NT2/D1 (cell line): ENCODE measurements at places on chromosomes 4 and X.

GRCh38 chr4:76420762-76421581 is at the start of gene CCDC158:
CCDC158 (minus strand) TSS chr4:76421141; CDS start chr4:76403207, 17,934 bp downstream.
- DNase-seq: no peak

- DNase-seq: no peak
Observed at GRCh38 chr4:99043346-99043745, 45.2 kb downstream of the ADH5 start.

- no peak for DNase-seq
Observed at GRCh38 chrX:153861151-153861550, 24.8 kb downstream of the L1CAM start.

DNA sequence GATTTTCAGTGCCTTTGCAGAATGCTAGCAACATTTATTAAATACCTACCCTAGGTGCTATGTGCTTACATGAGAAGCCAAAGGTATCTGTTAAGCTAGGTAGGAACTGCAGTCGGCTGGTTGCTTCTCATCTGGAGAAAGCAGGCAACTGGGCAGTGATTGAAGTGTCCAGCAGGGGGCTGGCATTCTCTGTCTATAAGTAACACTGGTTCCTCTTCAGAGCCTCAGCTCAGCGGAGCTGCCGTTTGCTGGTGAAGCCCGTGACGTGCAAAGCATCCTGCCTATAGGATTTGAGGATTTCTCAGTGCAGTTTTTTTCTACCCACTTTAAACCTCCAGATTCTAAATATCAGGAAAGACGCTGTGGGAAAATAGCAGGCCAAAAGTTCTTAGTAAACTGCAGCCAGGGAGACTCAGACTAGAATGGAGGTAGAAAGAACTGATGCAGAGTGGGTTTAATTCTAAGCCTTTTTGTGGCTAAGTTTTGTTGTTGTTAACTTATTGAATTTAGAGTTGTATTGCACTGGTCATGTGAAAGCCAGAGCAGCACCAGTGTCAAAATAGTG is at the start of gene GRPR:
TSS of gene GRPR (plus strand) at position 344 of the 565 bp plus-strand sequence. CDS start 389 bp downstream, outside the sequence.
- DNase-seq: peak; percentile 85

- no peak for DNase-seq
Observed at GRCh38 chrX:793216-793770, 162.7 kb downstream of the SHOX start.

GRCh38 chrX:46922611-46923010 is 10.4 kb downstream of the JADE3 start:
- DNase-seq: no peak

- DNase-seq: no peak
Observed at GRCh38 chr4:22850055-22850454, 157.3 kb downstream of the GBA3 start.

- no peak for DNase-seq
Observed at GRCh38 chr4:173807347-173807746, 277.3 kb upstream of the HAND2 start.

- DNase-seq: no peak
Observed at GRCh38 chr4:2733001-2733843, 22.9 kb downstream of the TNIP2 start.

DNA sequence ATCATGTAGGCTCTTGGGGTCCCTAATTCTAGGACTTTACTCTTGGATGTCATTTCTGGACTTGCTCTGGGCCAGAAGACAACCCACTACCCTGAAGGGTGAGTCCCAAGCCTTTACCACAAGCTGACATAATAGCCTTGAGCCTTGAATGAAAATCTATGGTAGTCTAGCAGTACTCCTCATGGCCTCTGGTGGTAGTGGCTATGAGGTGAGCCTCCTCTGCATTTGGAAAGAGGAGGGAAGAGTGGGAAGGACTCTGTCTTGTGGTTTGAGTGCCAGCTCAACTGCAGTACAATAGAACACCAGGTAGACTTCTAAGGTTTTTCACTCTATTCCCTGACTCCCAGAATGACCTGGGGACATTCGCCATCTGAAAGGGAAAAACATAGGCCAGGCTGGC is 96.5 kb downstream of the DCAF12L1 start:
- no peak for DNase-seq

DNA sequence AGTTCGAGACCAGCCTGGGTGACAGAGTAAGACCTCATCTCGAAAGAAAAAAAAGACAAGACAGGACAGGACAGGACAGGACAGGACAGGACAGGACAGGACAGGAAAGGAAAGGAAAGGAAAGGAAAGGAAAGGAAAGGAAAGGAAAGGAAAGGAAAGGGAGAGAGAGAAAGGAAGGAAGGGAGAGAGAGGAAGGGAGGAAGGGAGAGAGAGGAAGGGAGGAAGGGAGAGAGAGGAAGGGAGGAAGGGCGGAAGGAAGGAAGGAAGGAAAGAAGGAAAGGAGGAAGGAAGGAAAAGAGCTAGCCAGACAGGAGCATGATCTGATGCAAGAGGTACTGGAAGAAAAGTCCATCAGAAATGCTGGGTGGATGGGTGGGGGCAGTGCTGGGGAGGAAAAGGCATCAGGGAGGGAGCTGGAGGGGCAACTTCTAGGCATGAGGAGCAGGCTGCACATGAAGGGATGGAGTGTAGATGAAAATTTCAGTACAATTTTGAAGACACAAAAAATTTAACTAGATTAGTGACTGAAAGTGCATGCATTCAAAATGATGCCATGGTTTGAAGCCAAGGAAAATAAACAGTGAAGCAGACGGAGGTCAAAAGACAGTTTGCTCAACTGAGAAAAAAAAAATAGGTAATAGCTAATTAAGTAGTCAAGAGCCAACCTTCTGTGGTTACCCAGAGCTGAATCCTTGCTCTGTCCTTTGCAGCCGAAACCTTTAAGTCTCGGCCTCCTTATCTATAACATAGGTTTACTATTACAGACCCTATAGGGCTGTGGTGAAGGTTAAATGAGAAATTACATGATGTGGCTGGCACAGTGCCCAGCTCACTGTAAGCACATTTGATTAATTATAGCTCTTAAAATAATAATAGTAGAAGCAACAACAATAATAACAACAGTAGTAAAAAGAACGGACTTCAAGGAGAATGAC is 59.9 kb downstream of the ZNF827 start:
- DNase-seq: no peak

DNA sequence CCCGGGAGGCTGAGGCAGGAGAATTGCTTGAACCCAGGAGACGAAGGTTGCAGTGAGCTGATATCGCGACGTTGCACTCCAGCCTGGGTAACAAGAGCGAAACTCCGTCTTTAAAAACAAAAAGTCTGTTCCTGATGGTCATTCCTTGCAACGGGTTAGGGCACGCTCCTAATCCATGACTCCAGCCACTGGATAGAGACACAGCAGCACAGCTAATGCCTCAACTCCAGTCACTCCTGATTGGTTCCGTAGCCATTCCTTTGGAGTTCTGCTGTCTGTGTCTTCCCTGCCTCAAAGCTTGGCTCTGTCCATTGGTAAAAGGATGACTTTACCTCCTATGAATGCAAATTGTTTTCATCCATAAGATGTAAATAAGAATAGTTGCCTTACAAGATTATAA is 44.3 kb upstream of the FAM9A start:
- no peak for DNase-seq

- peak; percentile 49 for DNase-seq
Observed at GRCh38 chrX:141176586-141177451, at the start of gene LDOC1. LDOC1 (minus strand) TSS chrX:141177129; CDS start chrX:141177021, 108 bp downstream.

GRCh38 chr4:156321203-156321602 is 367.5 kb upstream of the CTSO start:
- no peak for DNase-seq

DNA sequence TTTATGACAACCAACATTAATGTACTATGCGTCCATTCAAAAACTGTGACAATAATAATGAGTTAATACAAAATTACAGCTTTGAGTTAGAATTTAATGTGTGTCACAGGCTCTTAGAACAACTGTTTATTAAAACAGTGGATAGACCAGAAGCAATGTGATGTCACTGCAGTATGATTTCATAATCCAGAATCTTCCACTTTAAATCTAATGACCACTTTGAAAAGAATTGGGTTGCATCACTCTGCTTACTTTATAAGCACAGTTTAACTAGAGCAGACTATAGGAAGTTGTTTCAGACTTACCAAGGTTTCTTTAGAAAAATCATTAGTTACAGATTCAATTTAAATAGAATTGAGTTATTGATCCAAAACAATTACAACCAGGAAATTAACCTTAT is 758.5 kb downstream of the KCTD8 start:
- DNase-seq: no peak

DNA sequence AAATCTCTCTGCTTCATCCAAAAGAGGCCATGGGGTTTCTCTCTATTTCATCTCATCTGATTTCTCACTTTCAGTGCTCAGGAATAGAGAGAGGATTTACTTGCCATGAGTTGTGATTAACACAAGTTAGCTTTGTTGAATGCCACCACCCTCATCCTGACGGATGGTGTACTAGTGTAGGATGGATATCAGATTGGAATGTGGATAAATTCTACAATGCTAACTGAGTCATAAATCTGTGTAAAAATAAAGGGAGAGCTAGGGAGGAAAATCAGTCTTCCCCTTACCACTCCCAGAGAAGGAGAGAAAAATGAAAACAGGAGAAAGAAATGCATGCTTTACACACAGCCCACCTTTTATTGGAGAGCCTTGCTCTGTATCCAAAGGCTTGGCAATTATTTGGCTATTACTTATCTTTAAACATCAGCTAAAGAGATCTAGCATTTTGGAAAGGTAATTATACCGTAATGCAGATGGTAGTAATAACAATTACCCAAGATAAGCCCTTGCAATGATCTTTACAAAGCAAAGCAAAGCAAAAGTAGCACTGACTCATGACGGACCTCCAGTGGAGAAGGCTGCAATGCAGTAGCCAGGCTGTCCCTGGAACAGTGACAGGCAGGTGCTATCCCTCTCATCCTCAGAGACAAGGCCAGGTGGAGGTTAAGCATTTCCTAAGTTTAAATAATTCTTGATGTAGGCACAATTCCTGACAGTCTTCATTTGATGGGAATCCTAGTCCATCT is 306.3 kb upstream of the PPARGC1A start:
- no peak for DNase-seq

GRCh38 chrX:123450222-123450621 is 266.1 kb downstream of the GRIA3 start:
- DNase-seq: no peak

DNA sequence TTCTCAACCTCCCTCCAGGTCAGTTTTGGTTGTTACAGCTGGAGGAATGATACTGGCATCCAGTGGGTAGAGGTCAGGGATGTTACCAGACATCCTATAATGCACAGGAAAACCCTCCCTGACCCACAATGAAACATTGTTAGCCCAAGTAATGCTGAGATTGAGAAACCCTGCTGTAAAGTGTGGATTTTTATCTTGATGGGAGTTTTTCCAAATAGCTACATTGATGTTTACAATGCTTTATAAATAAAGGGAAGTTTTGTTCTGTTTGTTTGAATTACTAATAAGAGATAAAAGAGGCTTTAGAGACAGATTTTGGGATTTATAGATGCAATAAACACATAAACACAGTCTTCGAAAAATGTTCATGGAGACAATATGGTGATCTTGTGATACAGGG is 194.0 kb upstream of the NUDT6 start:
- no peak for DNase-seq

- DNase-seq: no peak
Observed at GRCh38 chr4:83269256-83269655, 15.3 kb downstream of the COQ2 start.

- DNase-seq: no peak
Observed at GRCh38 chrX:155968791-155969190, 28.7 kb upstream of the IL9R start.

DNA sequence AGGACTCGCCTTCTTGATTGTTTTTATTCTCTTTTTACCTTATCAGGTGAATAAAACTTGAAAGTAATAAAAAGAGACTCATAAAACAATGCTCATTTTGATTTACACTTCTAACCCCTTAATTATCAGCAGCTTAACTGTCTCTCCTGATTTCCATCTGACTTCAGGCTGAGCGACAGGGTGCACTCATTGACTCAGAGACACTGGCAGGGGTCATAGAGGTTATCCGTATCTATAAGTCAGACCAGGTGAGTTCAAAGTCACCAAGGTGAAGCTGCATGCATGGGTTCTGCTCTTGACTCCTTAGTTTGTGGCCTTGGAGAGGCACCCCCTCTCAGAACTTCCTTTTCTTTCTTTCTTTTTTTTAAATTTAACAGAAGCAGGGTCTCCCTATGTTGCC is 116.4 kb upstream of the SLC34A2 start:
- DNase-seq: no peak

DNA sequence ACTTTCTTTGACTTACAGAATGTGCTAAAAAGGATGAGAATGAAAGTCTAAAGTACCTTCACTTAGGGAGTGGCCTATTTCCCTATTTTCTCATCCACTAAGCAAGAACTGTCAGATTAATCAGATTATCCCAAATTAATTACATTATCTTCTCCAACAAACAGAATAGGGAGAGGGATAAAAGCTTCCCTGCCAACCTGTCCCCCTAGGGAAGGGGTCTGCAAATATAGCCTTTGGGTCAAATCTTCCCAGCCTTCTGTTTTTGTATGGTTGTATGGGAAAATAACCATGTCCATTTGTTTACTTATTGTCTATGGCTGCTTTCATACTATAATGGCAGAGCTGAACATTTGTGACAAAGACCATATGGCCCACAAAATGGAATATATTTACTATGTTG is 57.1 kb upstream of the USP38 start:
- DNase-seq: no peak

DNA sequence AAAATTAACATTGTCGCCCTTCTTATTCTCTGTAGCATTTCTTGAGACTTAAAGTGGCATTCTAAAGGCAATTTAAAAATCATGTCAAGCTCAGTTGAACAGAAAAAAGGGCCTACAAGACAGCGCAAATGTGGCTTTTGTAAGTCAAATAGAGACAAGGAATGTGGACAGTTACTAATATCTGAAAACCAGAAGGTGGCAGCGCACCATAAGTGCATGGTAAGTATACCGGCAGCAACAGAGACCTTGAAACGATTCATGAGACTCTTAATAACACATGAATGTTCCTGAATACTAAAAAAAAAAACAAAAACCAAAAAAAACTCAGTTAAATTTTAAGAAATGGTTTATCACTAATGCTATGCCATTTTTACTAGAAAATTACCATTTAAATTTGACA is 82.4 kb upstream of the HPRT1 start:
- DNase-seq: no peak

DNA sequence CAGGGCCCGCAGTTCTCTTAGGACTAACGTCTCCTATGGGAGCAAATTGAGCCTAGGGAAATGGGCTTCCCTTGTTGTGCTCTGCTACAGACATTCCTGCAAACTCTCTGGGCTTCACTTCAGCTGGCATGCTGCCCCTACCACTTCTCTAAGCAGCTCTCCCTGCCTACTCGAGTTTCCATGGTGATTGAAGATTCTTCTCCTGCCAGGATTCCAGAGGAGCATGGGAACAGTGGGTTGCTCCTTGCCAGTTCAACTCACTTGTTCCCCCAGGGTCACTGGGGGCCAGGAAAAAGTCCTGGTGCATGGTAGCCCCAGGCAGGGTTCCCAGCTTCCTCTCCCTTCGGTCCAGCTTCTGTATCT is 21.1 kb upstream of the WDR17 start:
- no peak for DNase-seq

GRCh38 chr4:17613761-17614415 is 553 bp upstream of the MED28 start:
- peak; percentile 28 for DNase-seq

- no peak for DNase-seq
Observed at GRCh38 chrX:136580316-136580715, 48.3 kb downstream of the VGLL1 start.

GRCh38 chrX:149908308-149908707 is 21.1 kb upstream of the HSFX4 start:
- DNase-seq: no peak

- no peak for DNase-seq
Observed at GRCh38 chr4:5465956-5466355, 242.4 kb downstream of the EVC2 start.
